ENCODE measurements at places on chromosomes 12 and 14. TPM values are rescaled to one million over a fixed set of nuclear protein-coding genes. Genes with fewer than 3 reads are reported as not detected.

The SRRM4 gene
- not detected for total RNA-seq

The SHMT2 gene
- total RNA-seq: 37.3 TPM

DNA sequence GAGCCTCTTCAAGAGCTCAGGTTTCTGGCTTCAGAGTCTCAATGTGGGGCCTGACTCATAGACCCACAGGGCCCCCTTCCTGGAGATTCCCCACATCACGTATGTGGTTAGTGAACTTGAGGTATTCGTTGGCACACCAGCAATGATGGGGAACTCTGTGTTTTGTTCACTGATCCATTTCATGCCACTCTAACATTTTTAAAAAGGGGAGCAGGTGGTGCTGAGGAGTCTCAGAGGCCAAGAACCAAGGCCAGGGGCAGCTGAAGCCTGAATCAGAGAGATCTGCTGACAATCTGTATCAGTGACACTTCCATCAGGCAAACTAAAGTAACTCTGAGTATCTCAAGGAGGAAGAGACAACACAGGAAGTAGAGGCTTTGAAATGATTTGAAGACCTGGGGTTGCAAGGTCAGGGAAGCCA lies 323.4 kb downstream of the VRK1 start:
- no peak overlapping the region for H3K4me3 ChIP-seq
- H3K4me1 ChIP-seq: no peaks in the 10 kb centered on the region
- no peak for DNase-seq
- H3K36me3 ChIP-seq: no peaks in the 10 kb centered on the region
- no peak overlapping the region for H3K27ac ChIP-seq

The TWF1 gene
- 95.0 TPM for total RNA-seq

- H3K27ac ChIP-seq: no peak overlapping the region
- H3K4me1 ChIP-seq: no peaks in the 10 kb centered on the region
- no peaks in the 10 kb centered on the region for H3K36me3 ChIP-seq
- H3K4me3 ChIP-seq: no peak overlapping the region
- no peak for DNase-seq
- H3K27me3 ChIP-seq: no peaks in the 10 kb centered on the region
Observed at GRCh38 chr12:46108721-46109120, 118.3 kb upstream of the SCAF11 start.

The HCAR2 gene
- not detected for total RNA-seq

The SLC7A7 gene
- total RNA-seq: 17.8 TPM

GRCh38 chr14:81952917-81953316 lies 419.3 kb upstream of the SEL1L start:
- no peaks in the 10 kb centered on the region for H3K4me1 ChIP-seq
- no peaks in the 10 kb centered on the region for H3K27me3 ChIP-seq
- no peaks in the 10 kb centered on the region for H3K36me3 ChIP-seq
- H3K4me3 ChIP-seq: no peak overlapping the region
- H3K27ac ChIP-seq: no peak overlapping the region
- DNase-seq: peak; percentile 92

DNA sequence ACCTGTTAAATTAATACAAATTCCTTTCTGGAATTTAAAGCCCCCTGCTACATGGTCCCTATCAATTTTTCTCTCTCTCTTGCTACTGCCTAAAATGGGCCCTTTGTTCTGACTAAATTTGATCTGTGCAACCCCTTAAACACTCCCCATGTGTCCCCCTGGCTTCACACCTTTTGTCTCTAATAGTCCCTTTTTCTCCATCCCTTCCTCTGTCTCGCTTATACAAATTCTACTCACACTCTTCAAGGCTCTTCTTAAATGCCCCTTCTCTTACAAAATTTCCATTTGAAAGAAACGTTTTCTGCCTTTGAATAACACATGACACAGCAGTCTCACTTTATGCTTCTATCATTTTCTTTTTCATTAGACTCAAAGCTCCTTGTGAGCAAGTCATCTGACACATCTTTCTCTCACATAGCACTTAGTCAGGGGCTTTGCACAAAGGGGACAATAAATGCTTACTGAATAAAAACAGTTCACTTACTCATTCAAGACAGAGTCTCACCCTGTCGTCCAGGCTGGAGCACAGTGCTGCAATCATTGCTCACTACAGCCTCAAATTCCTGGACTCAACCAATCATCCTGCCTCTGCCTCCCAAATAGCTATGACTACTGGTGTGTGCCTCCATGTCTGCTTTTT lies 41.5 kb upstream of the NR2C1 start:
- H3K27me3 ChIP-seq: no peaks in the 10 kb centered on the region
- H3K4me3 ChIP-seq: no peak overlapping the region
- H3K4me1 ChIP-seq: peaks cover 26% of the 10 kb centered on the region

DNA sequence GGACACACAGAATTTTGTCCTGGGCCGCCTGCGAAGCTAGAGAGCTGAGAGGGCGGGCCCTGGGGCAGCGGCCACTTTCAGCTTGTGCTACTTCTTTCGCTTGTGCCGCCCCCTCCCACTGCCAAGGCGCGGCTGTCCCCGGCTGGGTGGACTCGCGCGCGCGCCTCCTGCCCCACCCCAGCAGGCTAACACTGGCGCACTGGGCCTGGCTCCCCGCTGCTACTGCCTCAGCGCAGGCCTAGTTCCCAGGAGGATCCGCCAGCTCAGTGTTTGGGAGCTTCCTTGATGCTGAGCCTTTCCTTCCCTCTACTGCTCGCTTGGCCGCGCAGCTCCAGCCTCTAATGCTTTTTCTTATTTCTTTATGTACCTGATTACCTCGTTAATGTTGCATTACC lies 27.4 kb upstream of the METAP2 start:
- H3K4me3 ChIP-seq: peak overlapping the region; percentile 12
- no peaks in the 10 kb centered on the region for H3K36me3 ChIP-seq
- H3K27ac ChIP-seq: no peak overlapping the region
- H3K4me1 ChIP-seq: no peaks in the 10 kb centered on the region
- no peaks in the 10 kb centered on the region for H3K27me3 ChIP-seq

The MAP1LC3B2 gene
- total RNA-seq: 1.8 TPM

The TEAD4 gene
- 33.6 TPM for total RNA-seq

GRCh38 chr12:89742337-89743022 lies 33.8 kb upstream of the ATP2B1 start:
- H3K27me3 ChIP-seq: no peaks in the 10 kb centered on the region
- H3K4me3 ChIP-seq: no peak overlapping the region
- H3K4me1 ChIP-seq: no peaks in the 10 kb centered on the region
- no peak overlapping the region for H3K27ac ChIP-seq
- no peaks in the 10 kb centered on the region for H3K36me3 ChIP-seq

DNA sequence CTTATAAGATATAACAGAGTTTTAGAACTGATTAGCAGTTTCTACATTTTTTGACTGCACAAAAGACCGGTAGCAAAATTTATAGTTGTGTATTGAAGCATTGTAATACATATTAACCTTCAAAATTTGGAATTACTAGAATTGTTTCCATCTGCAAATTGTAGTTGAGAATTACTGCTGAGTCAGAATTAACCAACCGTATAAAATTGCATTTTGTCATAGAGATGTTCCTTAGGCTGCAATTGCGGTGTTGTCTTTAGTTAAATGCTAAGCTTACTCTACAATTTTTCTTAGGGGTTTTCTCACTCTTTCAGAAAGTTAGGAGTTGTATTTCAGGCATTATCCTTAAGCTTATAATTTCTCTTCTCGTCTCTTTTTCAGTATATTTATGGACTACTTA lies 132.2 kb downstream of the PLEKHA5 start:
- H3K36me3 ChIP-seq: peaks cover 9% of the 10 kb centered on the region
- no peak overlapping the region for H3K4me3 ChIP-seq
- DNase-seq: no peak

The AMN gene
- total RNA-seq: 0.11 TPM

The DBX2 gene
- not detected for total RNA-seq

The ASCL1 gene
- 0.17 TPM for total RNA-seq

The PTCSC3 gene
- not detected for total RNA-seq

The WSCD2 gene
- total RNA-seq: 26.6 TPM

The KRT6A gene
- total RNA-seq: not detected

The SYNDIG1L gene
- 0.33 TPM for total RNA-seq

- no peaks in the 10 kb centered on the region for H3K36me3 ChIP-seq
- DNase-seq: no peak
- H3K4me1 ChIP-seq: peaks cover 7% of the 10 kb centered on the region
- H3K27ac ChIP-seq: no peak overlapping the region
Observed at GRCh38 chr12:91194500-91194899, 11.9 kb upstream of the DCN start.

DNA sequence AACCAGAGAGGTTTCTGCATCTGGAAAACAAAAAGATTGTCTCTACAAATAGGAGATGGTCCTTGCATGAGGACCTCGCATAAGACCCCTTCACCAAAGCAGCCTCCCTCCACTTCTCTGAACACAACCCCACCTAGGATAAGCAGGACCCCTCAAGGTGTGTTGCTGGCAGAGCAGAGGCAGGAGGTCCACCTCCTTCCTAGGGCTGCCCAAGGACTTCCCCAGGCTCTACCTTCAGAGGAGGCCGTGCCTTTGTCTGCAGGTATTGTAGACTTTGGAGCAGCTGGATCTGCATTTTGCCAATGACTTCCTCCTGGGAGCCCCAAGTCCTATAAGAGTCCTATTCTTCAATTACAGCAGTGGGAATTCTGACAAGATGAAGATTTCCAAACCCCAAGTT lies 67.3 kb upstream of the TSPAN11 start:
- no peaks in the 10 kb centered on the region for H3K27me3 ChIP-seq
- no peaks in the 10 kb centered on the region for H3K4me1 ChIP-seq
- no peak for DNase-seq
- no peak overlapping the region for H3K27ac ChIP-seq
- no peak overlapping the region for H3K4me3 ChIP-seq
- H3K36me3 ChIP-seq: no peaks in the 10 kb centered on the region

DNA sequence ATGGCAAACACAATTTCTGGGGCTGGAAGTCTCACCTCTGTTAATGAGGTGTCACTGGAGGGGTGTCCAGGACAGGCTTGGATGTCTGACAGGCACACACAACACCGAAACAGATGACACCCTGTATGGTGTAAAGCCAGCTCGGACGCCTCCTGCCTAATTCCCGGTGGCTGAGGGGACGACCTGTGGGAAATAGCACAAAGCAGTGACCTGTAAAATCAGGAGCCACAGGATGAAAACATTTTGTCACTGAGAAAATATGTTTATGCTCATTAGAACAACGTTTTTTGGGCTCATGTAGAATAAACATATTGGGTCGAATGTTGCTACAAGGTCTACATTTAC lies 285.0 kb upstream of the RTL1 start:
- no peak overlapping the region for H3K4me3 ChIP-seq
- DNase-seq: peak; percentile 87
- peaks cover 1% of the 10 kb centered on the region for H3K27me3 ChIP-seq
- no peaks in the 10 kb centered on the region for H3K4me1 ChIP-seq

DNA sequence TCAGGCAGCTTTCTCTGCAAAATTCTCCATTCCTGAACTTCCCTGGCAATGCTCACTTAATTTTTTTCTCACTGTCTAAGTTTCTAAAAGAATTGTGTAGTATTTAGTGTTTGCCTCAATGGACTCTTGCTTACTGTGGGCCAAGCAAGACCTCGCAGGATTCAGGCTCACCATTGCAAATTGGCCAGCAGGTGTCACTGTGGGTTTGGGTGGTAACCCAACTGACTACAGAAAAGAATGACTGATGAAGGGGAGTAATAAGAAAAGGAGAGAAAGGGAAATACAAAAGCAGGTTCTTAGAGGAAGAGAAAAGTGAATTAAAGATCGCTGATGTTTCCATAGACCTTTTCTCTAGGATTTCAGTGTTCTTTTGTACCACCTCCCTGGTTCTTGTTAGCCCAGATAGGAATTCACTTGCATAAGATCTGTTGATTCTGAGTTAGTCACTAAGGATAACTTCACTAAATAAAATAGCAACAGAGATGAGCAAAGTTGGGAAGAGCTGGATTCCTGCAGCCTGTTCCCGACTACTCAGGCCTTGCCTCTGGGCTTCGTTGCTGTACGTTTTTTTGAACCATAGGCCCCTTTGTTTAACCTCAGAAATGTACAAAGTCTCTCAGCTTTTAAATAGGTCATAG lies 386.5 kb upstream of the DDHD1 start:
- no peaks in the 10 kb centered on the region for H3K36me3 ChIP-seq
- H3K4me3 ChIP-seq: no peak overlapping the region
- peak overlapping the region; percentile 15 for H3K27ac ChIP-seq
- peaks cover 49% of the 10 kb centered on the region for H3K4me1 ChIP-seq
- no peak for DNase-seq

GRCh38 chr12:39426636-39427240 lies 16.2 kb downstream of the KIF21A start:
- H3K4me3 ChIP-seq: no peak overlapping the region
- H3K27ac ChIP-seq: no peak overlapping the region
- no peaks in the 10 kb centered on the region for H3K4me1 ChIP-seq
- DNase-seq: no peak
- H3K27me3 ChIP-seq: no peaks in the 10 kb centered on the region

- H3K4me3 ChIP-seq: no peak overlapping the region
- H3K36me3 ChIP-seq: peaks cover 77% of the 10 kb centered on the region
- H3K27ac ChIP-seq: no peak overlapping the region
- H3K27me3 ChIP-seq: no peaks in the 10 kb centered on the region
- no peaks in the 10 kb centered on the region for H3K4me1 ChIP-seq
Observed at GRCh38 chr14:35835208-35835982, 9.3 kb downstream of the BRMS1L start.

GRCh38 chr12:107448198-107448597 lies 237.4 kb upstream of the PWP1 start:
- H3K4me3 ChIP-seq: no peak overlapping the region
- DNase-seq: no peak
- H3K4me1 ChIP-seq: no peaks in the 10 kb centered on the region
- no peak overlapping the region for H3K27ac ChIP-seq

GRCh38 chr12:10101042-10101579 lies 2.3 kb upstream of the CLEC1A start:
- no peak for DNase-seq
- peaks cover 36% of the 10 kb centered on the region for H3K4me1 ChIP-seq
- no peaks in the 10 kb centered on the region for H3K27me3 ChIP-seq

GRCh38 chr12:114209861-114210260 lies 196.1 kb downstream of the TBX5 start:
- H3K4me1 ChIP-seq: no peaks in the 10 kb centered on the region
- H3K4me3 ChIP-seq: no peak overlapping the region
- H3K27me3 ChIP-seq: peaks cover 8% of the 10 kb centered on the region
- DNase-seq: no peak
- H3K36me3 ChIP-seq: no peaks in the 10 kb centered on the region

The KRT86 gene
- not detected for total RNA-seq

The ADAM21 gene
- not detected for total RNA-seq

GRCh38 chr14:36767603-36768281 lies 106.1 kb downstream of the PAX9 start:
- no peaks in the 10 kb centered on the region for H3K36me3 ChIP-seq

GRCh38 chr12:104520242-104520900 lies 63.6 kb downstream of the CHST11 start:
- no peaks in the 10 kb centered on the region for H3K36me3 ChIP-seq
- DNase-seq: no peak
- no peak overlapping the region for H3K27ac ChIP-seq
- no peak overlapping the region for H3K4me3 ChIP-seq

DNA sequence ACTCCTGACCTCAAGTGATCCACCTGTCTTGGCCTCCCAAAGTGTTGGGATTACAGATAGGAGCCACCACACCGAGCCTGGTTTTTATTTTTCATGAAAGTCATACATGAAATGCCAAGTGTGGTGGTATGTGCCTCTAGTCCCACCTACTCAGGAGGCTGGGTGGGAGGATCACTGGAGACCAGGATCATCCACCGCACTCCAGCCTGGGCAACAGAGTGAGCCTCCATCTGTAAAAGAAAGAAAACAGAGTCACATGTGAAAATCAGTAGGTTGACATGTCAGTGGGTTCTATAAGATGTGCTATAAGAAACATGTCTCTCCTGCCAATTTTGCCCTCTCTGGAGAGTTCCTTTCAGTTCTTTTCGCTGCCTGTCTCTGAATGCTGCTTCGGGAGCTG lies 28.2 kb downstream of the ANKRD9 start:
- peaks cover 20% of the 10 kb centered on the region for H3K36me3 ChIP-seq
- H3K4me3 ChIP-seq: no peak overlapping the region
- no peak overlapping the region for H3K27ac ChIP-seq
- H3K27me3 ChIP-seq: no peaks in the 10 kb centered on the region
- no peak for DNase-seq
